Stimulated activated CD8-positive, alpha-beta memory T cell treated with anti-CD3 and anti-CD28 coated beads, Interleukin-4, amount 100 ng/mL, for 1 hour (primary cell): ENCODE measurements at places on chromosomes 13 and 19.

GRCh38 chr13:75400775-75401174 lies 81.2 kb downstream of the TBC1D4 start:
- DNase-seq = no peak

DNA sequence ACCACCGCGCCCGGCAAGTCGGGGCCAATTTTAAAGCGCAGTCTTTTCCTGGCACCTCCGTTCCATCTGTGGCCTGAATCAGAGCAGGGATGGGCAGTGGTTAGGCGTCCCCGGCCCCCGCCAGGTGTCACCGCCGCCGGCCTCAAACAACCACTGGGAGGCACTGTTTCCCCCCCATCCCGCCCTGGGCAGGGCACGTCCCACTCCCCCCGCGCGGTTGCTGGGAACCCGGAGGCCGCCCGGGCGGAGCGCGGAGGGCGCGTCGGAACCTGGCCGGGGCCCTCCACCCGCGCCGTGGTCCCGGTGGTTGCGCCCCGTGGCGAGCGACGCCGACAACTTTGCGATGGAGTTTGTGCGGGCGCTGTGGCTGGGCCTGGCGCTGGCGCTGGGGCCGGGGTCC lies at the start of gene GRIN3B:
Gene GRIN3B (plus strand): TSS at position 325 of the 400 bp plus-strand sequence. CDS start 19 bp downstream, at position 344.
- DNase-seq = no peak

DNA sequence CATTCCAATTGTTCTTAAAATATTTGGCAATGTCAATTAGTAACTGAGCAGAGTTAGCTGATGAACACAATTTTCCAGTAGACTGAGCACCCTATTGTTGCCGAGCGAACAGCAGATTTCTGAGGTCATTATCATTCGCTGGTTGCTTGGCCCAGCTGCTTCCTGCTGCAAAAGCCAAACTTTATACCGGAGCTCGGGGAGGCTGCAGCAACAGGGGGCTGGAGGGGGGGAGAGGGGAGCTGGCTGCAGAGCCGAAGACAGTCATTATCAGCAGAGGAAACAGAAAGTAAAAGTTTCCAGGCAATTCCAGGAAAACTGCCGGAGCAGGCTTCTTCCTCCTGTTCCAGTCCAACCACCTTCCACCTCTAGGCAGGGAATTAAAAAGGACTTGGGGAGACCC lies 77.9 kb downstream of the ZNF536 start:
- DNase-seq = no peak

GRCh38 chr13:113138792-113139551 lies 16.4 kb downstream of the F10 start:
- DNase-seq = no peak

GRCh38 chr13:46667687-46668281 lies 114.8 kb downstream of the LRCH1 start:
- no peak for DNase-seq

- DNase-seq = no peak
Observed at GRCh38 chr19:2500841-2501261, 24.9 kb downstream of the GADD45B start.

DNA sequence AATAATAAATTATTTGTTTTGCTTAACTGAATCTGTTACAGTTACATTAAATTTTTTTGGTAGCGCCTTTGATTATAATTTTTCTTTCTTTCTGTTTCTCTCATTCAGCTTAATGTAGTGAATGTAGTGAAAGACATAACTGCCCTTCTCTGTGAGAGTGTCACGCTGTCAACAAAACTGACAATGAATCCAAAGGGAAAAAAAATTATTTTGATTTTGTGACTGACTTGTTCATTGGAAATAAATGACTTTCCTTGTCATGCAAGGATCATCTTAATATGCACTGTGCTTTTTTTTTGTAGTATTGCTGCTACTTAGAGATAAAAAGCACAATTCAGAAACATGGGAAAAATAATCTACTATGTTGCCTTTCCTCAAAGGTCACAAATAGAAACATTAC lies 1196.4 kb downstream of the PCDH17 start:
- DNase-seq = no peak
